Fibroblast of mammary gland (primary cell): ENCODE measurements at places on chromosomes 16 and 17.

DNA sequence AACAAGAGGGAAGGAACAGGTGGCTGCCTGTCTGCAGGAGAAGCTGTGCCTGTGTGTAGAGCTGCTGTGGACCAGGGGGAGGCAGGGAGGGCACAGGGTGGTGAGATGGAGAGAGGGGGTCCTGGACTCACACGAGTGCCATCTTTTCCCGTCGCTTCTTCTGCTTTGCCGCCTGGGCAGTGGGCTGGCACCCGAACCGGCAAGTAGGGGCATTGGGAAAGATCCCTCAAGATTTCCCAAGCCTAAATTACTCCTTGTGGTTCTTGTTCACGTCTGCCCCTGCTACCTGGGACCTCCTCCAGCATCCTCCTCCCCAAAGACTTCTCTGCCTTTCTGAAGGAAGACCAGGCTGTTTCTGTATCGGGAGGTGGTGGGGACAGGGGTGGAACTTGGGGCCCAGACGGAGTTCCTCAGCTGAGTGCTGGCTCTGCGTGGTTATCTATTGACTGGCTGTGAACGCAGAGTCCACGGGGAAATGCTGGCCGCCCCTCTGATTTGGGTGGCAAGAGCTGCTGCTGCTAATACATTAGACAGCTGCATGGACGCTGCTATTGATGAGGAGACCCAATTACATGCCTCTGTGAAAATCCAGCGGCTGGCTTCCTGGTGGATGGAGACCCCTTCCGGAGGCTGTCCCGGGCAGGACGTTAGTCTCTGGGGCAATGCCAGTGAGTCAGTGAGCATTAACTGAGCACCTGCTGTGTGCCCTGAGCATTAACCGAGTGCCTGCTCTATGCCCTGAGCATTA, 114.5 kb downstream of the OR1D5 start:
- no peak for DNase-seq

GRCh38 chr16:17446661-17447060, 24.1 kb downstream of the XYLT1 start:
- DNase-seq, result no peak

GRCh38 chr17:34909040-34909439, 52.2 kb downstream of the CCT6B start:
- DNase-seq, result no peak

GRCh38 chr16:88673716-88674379, 11.0 kb upstream of the MVD start:
- DNase-seq, result no peak

- no peak for DNase-seq
Measured at GRCh38 chr17:78623541-78623940, 46.3 kb upstream of the DNAH17 start.

- no peak for DNase-seq
Measured at GRCh38 chr16:2205967-2206313, 686 bp downstream of the MLST8 start.

- no peak for DNase-seq
Measured at GRCh38 chr16:72788269-72788809, 259.6 kb downstream of the ZFHX3 start.

GRCh38 chr16:10308305-10309193, 77.3 kb upstream of the ATF7IP2 start:
- no peak for DNase-seq

- no peak for DNase-seq
Measured at GRCh38 chr16:89193576-89194293, 6.6 kb downstream of the SLC22A31 start.

- DNase-seq, result no peak
Measured at GRCh38 chr16:83685615-83686165, 122.1 kb upstream of the HSBP1 start.

- no peak for DNase-seq
Measured at GRCh38 chr17:71656964-71657858, 463.6 kb upstream of the SOX9 start.

DNA sequence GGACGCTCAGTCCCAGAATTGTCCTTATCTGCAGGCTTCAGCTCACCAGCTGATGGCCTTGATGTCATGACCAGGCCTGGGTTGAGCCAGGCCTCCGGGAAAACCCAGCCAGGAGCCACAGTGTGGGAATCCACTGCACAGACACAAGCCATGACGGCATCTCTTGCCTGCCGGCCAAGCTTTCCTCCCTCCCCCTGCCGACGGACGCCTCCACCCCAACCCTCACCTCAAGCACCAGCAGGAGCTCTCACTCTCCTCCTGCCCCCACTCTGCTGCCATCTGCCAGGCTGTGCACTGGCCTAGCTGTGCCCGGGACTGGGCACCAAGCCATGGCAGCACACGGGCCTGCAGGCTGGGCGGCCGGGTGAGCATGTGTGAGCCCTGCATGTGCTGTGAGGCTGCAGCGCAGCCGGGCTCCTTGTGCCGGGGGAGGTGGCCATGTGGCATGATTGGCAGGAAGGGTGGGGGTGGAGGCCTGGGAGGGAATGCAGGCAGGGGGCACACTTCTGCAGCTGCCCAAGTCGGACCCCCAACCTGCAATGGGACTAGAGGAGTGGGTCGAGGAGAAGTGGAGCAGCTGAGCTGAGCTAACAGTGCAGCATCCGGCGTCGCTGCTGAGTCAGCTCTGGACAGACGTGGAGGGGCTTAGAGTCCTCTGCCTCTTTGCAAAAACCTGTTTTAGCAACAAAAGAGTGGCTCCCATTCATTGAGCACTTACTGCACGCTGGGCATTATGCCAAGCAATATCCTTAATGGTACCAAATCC, 268.5 kb downstream of the CBLN1 start:
- DNase-seq, result peak; percentile 68

GRCh38 chr17:32783602-32784001, 93.3 kb downstream of the MYO1D start:
- peak; percentile 76 for DNase-seq

- DNase-seq, result peak; percentile 52
Measured at GRCh38 chr17:48023400-48024148, 14.0 kb downstream of the COPZ2 start.

DNA sequence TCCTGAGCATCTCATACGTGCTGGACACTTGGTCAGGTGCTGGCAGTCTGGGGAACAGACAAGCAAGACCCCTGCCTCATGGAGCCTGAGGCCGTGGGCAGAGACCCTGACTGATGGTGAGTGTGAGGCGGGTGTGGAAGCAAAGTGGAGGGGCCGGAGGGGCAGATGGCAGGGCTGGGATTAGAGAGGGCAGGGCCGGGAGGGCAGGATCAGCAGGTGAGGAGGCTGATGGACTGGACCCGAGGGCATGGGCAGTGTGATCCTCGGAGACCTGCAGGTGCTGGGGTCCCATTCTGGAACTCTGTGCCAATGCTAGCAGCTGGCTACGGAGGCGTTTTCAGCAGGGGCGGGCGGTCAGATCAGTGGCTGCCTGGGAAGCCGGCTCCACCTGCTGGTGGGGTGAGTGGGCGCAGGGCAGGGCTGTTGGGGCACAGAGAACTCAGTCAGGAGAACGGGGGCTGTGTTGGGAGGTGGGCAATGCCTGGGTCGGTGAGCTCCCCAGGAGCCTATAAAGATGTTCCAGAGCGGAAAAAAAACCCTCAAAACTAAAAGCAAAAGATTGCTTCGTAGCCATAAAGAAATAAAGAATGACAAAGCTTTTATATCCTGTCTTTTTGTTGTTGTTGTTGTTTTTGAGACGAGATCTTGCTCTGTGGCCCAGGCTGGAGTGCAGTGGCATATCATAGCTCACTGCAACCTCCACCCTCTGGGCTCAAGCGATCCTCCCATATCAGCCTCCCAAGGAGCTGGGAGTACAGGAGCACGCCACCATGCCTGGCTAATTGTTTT, 8.9 kb upstream of the C16orf74 start:
- no peak for DNase-seq

DNA sequence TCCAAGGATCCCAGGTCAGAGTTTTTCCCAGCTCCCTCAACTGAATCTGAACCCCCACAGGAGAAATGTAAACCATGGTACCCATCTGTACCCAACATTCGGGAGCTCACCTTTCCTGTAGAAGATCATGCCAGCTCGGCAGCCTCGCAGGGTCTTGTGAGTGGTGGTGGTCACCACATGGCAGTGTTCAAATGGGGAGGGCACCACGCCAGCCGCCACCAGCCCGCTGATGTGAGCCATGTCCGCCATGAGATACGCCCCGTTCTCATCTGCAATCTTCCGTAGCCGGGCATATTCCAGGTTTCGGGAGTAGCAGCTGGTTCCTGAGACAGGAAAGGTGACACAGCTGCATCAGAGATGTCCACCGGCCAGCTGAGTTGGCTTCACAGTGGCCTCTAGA, 23.4 kb downstream of the SHMT1 start:
- DNase-seq, result no peak

- DNase-seq, result no peak
Measured at GRCh38 chr17:50310455-50311111, 35.3 kb upstream of the XYLT2 start.

DNA sequence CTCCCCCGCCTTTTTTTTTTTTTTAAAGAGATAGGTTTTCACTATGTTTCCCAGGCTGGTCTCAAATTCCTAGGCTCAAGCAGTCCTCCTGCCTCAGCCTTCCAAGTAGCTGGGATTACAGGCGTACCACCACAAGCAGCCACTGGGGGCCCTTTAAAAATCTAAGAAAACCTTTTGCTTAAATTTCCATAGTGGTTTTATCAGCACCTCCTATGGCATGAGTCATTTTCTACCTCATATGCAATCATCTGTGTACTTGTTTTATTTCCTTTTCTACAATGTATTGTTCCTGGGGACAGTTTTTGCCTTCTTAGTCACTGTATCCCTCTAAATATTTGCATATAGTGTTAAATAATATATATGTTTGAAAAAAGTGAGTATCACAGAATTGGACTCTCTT, 29.2 kb downstream of the GNA13 start:
- peak; percentile 82 for DNase-seq

DNA sequence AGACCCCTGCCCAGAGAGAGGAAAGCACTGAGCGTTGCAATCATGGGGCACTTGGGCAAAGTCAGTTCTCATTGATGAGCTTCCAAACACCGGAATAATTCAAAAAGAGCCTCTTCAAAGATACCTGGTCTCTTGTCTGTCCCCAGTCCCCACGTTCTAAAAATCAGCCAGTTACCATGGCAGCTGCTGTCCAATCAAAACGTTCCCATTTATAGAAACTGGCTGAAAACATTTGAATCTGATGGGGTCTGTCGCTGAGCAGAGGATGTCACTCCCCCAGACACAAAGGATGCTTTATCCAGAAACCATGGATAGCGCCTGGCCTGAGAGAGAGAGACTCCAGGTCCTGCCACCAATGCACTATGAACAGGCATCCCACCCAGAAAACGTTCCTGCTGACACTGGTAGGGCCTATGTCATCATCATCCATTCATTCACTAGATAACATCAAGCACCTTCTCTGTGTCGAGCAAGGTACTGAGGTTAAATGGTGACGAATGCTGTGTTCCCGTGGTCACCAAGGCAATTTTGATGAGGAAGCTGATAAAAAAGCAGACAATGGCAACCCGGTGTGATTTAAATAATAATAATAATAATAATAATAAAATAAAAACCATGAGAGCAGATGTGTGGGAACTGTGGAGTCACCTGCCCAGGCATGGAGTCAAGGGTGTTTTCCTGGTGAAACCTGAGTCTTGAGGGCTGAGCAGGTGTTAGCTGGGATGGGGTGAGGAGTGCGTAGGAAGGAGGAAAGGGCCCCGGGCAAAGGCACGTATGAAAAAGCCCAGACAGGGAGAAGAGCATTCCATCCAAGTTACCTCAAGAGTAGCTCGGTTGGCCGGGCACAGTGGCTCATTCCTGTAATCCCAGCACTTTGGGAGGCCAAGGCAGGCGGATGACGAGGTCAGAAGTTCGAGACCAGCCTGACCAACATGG, 19.0 kb upstream of the CALB2 start:
- no peak for DNase-seq

GRCh38 chr16:66058172-66058691, 308.3 kb upstream of the CDH5 start:
- DNase-seq, result peak; percentile 64

- DNase-seq, result no peak
Measured at GRCh38 chr17:50947782-50948543, 81.8 kb upstream of the TOB1 start.

GRCh38 chr17:9432934-9433421, 142.6 kb downstream of the STX8 start:
- DNase-seq, result peak; percentile 59

- DNase-seq, result peak; percentile 98
Measured at GRCh38 chr17:68514831-68515635, 2.8 kb downstream of the PRKAR1A start.

- no peak for DNase-seq
Measured at GRCh38 chr17:59510611-59511010, 54.8 kb upstream of the DHX40 start.

GRCh38 chr16:73062743-73063733, 15.1 kb upstream of the ZFHX3 start:
- no peak for DNase-seq

- no peak for DNase-seq
Measured at GRCh38 chr16:9556949-9557665, 465.7 kb downstream of the HAPSTR1 start.

DNA sequence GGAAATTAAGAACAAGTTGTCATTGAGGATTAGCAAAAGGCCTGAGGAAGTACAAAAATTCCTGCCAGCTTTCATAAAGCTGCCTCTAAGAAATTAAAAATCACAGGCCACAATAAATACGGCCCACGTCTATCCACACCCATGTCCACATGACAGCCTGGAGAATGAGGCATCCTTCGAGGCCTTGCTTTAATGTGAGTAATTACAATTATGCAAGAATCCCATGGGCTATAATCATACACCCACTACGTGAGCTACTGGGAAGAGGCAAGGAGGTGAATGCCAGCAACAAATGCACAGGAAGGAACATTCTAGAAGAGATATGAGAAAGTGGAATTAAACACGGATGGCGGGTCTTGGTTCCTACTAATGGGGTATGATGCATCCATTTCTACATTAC, 65.4 kb upstream of the ZFHX3 start:
- peak; percentile 78 for DNase-seq

- DNase-seq, result no peak
Measured at GRCh38 chr16:26712876-26713275, 353.9 kb upstream of the C16orf82 start.

DNA sequence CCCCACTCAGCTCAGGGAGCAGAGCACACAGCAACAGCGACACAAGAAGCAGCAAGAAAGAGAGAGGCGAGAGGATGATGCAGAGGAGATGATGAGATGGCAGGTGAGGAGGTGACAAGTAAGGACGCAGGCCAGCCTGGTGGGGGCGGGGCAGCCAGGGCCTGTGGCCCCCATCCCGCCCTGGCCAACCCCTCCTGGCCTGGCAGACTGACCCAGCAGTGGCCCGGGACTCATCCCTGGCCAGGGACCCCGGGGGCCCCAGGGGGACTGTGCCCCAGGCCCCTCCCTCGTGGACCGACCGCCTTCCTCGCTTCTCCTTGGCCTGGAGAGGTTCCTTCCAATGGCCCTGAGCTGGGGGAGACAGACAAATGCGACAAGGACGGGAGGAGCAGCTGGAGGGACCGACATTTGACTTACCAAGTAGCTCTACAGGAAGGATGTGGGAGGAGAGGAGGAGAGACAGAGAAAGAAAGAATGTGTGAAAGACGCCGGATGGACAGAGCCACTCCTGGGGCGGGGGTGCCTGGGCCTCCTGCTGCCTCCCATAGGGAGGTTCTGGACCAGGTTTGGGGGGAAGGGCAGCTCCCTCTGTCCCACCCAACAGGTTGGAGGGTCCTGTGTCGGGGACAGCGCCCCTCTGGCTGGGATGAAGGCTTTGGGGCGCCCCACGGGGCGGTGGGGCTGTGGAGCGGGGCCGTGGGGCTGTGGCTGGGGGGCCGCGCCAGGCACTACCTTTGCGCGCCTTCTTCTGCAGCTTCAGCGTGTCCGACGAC, 6.8 kb downstream of the MTSS2 start:
- DNase-seq, result no peak

- no peak for DNase-seq
Measured at GRCh38 chr17:30188211-30188939, 47.1 kb downstream of the SLC6A4 start.
